ELF-1 (cell line): ENCODE measurements at places on chromosomes 4 and X.

GRCh38 chr4:125315576-125316400, 1.0 kb downstream of the FAT4 start:
- peak; percentile 80 for DNase-seq

GRCh38 chr4:39085891-39086290, 23.9 kb downstream of the KLHL5 start:
- DNase-seq = no peak

DNA sequence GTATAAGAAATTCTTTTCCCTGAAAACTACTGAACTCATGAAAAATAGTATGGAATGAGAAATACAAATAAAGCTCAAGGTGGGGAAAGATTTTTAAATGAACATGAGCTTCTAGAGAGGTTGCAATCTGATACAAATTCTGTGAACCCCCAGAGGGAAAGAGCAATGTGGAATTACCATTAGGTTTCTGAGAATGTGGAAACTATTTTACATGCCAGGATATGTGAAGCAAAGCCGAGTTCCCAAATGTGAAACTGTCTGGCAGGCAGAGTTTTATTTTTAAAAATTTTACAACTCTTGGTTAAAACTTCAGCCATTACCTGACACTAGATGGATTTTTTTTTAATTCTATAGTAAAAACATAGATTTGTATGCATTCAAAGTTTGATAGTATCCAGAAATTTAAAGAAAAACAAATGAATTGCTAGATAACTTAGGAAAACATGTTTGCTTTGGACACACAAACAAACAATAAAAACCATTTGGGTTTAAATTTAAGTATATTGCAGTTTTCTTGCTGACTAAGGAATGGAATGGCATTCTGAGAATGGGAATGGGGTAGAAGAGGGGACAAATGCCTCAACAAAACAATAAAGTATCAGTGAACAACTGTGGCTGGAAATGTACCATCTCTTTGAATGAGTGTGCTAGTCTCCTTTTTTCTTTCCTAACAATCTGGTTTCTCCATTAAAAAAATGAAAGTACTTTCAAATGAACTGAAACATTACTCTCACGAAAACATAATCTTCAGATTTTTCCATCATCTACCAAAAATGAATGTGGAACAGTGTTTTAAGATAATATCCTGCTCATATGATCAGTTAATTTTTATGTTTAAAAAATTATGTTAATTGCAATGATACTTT, 99.6 kb downstream of the PCDH18 start:
- DNase-seq = no peak

DNA sequence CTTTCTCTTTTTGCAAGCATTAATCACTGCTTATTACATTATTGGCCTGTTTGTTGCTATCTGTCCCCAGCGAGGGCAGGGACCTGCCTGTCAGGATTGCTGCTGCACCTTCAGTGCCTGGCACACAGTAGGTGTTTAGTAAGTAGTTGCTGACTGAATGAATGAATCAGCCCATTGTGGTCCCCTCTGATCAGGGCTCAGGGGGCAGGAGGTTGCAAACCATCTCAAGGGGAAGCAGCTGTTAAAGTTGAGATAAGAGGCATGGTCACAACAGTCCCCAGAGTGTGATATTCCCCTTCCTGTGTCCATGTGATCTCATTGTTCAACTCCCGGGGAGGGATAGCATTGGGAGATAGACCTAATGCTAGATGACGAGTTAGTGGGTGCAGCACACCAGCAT, 85.4 kb downstream of the WFS1 start:
- DNase-seq = no peak

GRCh38 chr4:179007755-179008154, 1565.5 kb upstream of the AGA start:
- no peak for DNase-seq

- no peak for DNase-seq
Observed at GRCh38 chr4:80268081-80268823, 1.8 kb downstream of the FGF5 start.
